ENCODE measurements at places on chromosomes 12 and 14. TPM values are rescaled to one million over a fixed set of nuclear protein-coding genes. Genes with fewer than 3 reads are reported as not detected.

The FAM186B gene
- 0.21 TPM for total RNA-seq

The IFT81 gene
- total RNA-seq, result 14.4 TPM

The TOMM20L gene
- total RNA-seq, result not detected

The CCDC177 gene
- total RNA-seq, result 2.9 TPM

The SDSL gene
- total RNA-seq, result not detected

The TMEM229B gene
- total RNA-seq, result 0.50 TPM

The NR4A1 gene
- total RNA-seq, result 18.7 TPM

The CYP46A1 gene
- 1.3 TPM for total RNA-seq

The NRIP2 gene
- not detected for total RNA-seq

The VCPKMT gene
- total RNA-seq, result 8.9 TPM

The TMEM63C gene
- total RNA-seq, result 7.0 TPM

The NINJ2 gene
- not detected for total RNA-seq

- no peak for DNase-seq
Observed at GRCh38 chr12:112852127-112852526, 54.6 kb upstream of the OAS1 start.

GRCh38 chr12:105482951-105483350 is 152.5 kb downstream of the C12orf75 start:
- DNase-seq, result no peak

DNA sequence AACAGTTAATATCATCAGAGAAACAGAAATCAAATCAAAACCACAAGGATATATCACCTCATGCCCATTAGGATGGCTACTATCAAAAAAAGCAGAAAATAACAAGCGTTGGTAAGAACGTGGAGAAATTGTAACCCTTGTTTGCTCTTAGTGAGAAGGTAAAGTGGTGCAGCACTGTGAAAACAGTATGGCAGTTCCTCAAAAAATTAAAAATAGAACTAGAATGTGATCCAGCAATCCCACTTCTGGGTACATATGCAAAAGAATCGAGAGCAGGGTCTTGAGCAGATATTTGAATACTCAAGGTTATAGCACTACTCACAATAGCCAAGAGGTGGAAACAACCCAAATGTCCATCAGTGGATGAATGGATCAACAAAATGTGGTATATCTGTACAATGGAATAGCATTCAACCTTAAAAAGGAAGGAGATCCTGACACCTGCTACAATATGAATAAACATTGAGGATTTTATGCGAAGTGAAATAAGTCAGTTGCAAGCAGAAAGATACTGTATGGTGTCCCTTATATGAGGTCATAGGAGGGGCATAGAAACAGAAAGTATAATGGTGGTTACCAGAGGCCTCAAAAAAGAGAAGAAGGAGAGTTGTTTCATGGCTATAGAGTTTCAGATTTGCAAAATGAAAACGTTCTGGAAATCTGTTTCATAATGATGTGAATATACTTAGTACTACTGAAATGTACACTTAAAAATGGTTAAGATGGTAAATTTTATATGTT is 131.0 kb upstream of the EEA1 start:
- DNase-seq, result no peak

DNA sequence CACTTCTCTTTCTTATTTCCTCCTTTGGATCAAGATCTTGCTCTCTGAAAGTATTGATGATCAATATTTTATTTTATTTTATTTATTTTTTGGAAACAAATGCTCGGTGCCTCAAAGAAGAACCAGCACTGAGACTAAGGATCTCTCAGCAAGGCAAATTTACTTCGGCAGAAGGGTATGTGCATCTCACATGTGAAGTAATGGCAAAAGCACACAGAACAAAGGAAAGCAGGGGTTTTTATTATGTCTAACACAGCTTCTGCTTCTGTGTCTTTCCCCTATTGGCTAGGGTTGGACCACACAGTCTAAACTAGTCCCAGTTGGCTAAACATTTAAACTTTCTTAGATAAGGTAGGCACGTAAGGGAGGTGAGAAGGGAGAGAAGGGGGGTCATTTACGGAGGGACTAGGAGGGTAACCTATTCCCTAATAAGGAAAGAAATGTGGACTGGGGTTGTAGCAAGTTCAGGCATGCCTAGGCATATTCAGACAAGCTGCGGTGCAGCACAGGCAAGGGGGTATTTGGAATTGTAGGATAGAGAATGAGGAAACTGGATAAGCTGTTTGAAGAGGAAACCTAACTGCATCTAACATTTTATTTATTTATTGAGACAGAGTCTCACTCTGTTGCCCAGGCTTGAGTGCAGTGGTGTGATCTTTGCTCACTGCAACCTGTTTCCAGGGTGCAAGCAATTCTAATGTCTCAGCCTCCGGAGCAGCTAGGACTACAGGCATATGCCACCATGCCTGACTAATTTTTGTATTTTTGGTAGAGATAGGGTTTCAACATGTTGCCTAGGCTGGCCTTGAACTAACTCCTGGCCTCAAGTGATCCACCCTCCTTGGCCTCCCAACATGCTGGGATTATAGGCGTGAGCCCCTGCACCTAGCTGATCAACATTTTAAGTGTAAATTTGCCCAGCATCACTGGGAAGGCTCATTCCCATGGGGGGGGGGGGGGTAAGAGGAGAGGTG is 90.0 kb upstream of the EIF5 start:
- DNase-seq, result no peak

DNA sequence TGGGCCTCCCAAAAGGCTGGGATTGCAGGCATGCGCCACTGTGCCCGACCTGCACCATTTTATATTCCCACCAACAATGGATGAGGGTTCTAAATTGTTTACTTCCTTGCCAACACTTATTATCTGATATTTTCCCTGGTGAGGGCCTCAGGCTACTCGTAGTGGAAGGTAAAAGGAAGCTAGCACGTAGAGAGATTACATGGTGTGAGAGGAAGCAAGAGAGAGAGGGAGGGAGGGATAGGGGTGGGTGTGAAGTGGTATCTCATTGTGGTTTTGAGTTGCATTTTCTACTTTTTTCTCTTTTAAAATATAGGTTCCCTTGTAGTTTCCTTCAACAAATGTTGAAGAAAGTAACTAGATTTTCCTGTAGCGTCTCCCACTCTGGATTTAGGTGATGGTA is 30.9 kb downstream of the MYO1H start:
- no peak for DNase-seq

- no peak for DNase-seq
Observed at GRCh38 chr14:36683083-36683724, 21.5 kb downstream of the PAX9 start.

DNA sequence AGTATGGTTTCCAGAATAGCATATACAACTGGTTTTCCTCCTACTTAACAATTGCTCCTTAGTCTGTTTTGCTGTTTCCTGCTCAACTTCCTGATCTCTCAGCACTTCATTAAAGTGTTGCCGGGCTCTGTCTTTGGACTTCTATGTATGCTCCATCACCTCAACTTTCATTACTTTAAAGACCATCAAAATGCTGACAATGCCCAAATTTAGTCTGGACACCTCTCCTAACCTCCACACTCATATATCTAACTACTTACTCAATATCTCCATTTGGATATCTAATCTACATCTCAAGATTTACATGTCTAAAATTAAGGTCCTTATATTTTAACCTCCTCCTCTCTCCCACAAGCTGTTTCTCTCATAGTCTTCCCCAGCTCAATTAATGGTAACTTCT is 54.4 kb upstream of the LGR5 start:
- DNase-seq, result no peak

GRCh38 chr14:96177766-96178375 is 26.8 kb upstream of the BDKRB2 start:
- DNase-seq, result no peak

GRCh38 chr12:106122004-106122403 is 16.8 kb downstream of the NUAK1 start:
- no peak for DNase-seq

DNA sequence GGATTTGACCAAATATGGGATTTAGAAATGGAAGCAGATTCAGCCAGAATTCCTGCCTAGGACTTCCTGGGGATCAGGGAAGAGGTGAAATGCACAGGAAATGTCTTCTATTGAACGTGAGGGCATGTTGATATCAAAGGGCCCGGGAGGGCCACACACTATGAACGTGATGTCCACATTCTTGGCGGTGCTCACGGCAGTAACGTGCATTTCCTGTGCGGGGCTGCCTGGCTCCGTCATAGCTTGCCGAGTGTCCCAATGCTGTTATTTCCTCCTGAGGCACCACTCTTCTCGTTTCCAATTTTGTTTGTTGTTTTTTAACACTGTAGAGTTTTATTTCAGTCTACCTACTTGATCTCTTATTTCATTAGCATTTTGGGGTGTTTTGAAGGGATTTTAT is 67.3 kb downstream of the ZNF664 start:
- no peak for DNase-seq

DNA sequence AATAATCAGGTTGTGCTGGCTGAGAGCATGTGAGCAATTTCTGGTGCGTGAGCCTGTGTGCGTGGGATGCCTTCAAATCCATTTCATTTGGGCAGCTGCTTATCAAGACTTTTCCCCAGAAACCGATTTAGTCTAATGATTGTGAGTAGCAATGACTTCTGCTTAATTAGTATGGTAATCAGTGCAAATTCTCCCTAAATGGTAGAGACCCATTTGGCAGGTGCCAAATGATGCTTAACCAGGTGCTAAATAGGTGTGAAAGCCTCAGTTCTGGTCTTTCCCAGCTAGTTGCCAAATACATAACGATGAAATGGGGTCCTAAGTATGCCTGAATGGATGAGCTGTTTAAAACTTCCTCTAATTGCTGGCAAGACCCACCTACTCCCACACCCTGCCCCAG is 248.4 kb upstream of the CCDC196 start:
- no peak for DNase-seq

DNA sequence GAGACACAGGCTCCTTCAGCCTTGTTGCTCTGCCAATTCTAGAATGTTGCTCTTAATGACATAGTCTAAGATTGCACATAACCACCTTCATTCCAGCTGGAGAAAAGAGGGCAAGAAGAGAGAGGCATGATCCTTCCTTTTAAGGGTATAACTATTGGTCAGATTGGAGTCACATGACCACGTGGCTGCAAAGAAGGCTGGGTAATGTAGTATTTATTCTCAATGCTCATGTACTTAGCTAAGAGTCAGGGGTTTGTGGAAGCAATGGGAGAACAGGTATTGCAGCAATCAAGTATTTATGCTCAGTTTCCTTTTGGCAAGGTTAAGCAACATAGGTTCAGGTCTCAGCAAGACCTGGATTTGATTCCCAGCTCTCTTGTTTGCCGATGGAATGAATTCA is 298.8 kb upstream of the TBX3 start:
- no peak for DNase-seq

- DNase-seq, result no peak
Observed at GRCh38 chr14:60309867-60310552, 61.0 kb downstream of the PPM1A start.

GRCh38 chr12:118689793-118690192 is 291.5 kb upstream of the SRRM4 start:
- DNase-seq, result no peak

GRCh38 chr14:89911010-89911919 is 43.3 kb downstream of the EFCAB11 start:
- DNase-seq, result peak; percentile 59

- DNase-seq, result no peak
Observed at GRCh38 chr12:95759718-95760117, 30.8 kb downstream of the NTN4 start.

DNA sequence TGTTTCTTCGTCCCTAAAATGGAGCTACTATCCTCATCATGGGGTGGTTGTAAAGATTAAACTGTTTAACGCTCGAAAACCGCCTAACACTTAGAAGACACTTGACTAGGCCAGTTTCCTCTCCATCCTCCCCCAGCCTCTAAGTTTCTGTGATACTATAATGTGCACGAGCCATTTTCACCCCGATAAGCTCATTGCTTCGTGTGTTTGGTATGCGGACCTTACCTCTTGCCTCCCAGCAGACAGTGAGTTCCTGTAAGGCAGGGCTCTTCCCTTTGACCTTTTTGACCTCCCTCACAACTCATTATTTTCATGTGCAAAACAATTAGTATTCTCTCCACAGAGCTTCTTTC is 499 bp upstream of the GXYLT1 start:
- no peak for DNase-seq

DNA sequence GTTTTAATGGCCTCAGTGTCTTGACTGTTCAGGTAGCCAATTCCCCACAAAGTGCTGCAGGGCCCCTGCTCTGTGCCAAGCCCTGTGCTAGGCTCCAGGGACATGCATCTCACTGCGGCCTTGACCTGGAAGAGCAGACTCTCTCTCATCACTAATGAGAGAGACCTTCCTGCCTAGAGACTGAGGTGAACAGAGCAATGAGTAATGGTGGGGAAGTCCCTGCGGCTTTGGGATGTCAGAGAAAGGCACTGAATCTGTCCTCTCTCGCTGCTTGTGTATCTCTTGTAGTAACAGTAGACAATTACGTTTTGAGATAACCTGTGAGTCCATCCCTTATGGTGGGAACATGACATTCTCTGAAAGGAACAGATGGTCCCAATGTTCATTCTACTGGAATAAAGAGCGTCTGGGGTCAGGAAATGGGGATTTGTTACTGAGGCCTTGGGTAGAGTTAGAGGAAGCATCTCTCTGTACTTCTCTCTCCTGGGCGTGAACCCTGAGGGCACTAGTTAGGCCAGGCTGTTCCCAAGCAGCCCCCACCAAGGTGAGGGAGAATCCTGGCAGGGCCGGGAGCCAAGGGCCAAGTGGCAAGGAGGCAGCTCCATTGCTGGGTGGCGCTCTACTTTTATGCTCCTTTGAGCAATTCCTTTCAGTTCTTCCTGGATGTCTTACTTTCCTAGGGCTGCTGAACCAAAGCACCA is 13.5 kb downstream of the NFATC4 start:
- no peak for DNase-seq

GRCh38 chr12:122834921-122835749 is at the start of gene HIP1R:
TSS of gene HIP1R (plus strand) at chr12:122835457. CDS start at chr12:122835551, 94 bp downstream.
- no peak for DNase-seq

DNA sequence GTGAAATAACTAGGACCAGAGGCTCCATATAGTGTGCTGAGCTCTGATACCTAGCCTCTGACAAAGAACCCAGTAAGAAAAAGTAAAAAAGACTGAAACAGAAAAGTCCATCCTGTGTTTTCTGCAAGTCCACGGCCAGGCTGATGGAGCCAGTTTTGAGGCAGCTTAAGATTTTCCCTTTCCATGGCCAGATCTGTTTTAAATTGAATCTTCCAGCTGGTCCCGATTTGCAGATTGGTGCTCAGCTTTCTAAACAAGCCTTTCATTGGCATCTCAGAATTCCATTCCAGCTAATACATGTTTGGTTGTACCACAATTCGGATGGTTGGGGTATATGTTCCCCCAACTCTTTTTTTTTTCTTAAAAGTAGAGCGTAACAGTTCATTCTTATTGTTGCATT is 152.0 kb downstream of the DACT1 start:
- no peak for DNase-seq

DNA sequence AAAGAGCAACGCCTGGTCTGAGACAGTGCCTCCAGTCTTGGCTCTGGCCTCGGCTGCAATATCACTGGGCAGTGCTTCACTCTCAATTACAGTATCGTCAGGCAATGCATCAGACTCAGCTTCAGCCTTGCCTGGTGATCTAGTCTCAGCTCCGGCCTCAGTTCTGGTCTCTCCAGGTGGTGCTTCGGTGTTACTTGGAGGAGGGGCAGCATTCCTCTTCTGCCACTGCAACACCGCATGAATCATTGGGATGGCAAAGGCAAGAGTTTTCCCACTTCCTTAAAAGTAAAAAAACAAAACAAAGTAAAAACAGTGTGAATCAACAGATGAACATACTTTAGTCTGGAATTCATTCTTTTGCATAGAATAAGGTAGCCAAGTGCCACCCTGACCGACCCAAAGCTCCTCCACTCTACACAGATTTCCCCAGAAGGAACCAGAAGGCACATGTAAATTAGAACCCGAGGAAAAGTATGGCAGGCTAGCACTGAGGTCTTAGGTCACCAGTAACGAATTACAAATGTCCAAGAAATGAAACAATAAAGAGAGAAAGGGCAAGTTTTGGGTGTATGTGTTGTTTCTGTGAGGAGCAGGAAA is 18.6 kb downstream of the DDX24 start:
- DNase-seq, result no peak

GRCh38 chr14:96826818-96827217 is 29.6 kb downstream of the VRK1 start:
- no peak for DNase-seq
